ENCODE measurements at places on chromosomes 16 and 17.

DNA sequence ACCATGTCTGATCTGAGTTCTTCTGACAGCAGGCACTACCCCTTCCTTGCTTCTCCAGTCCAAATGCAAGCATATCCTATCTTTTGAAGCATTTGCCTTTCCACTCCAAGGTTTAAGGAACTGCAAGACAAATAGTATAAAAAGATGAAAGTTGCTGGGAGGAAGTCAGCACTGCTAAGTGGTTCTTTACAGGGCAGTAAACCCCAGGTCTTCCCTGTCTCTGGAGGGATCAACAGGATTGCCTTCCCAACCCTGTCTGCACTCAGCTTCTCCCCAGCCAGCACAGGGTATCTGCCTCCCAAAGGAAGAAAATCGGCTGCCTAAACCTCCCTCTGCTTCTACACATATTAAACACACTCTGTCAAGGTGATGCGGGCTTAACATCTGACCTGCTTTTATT, 46.8 kb downstream of the SOX9 start:
- DNase-seq: no peak

- DNase-seq: no peak
Measured at GRCh38 chr16:48507391-48507790, 102.6 kb downstream of the N4BP1 start.

- DNase-seq: no peak
Measured at GRCh38 chr17:7109461-7110322, 4.9 kb downstream of the ASGR2 start.

GRCh38 chr16:68272507-68273209, 8.3 kb downstream of the SLC7A6 start:
- no peak for DNase-seq

DNA sequence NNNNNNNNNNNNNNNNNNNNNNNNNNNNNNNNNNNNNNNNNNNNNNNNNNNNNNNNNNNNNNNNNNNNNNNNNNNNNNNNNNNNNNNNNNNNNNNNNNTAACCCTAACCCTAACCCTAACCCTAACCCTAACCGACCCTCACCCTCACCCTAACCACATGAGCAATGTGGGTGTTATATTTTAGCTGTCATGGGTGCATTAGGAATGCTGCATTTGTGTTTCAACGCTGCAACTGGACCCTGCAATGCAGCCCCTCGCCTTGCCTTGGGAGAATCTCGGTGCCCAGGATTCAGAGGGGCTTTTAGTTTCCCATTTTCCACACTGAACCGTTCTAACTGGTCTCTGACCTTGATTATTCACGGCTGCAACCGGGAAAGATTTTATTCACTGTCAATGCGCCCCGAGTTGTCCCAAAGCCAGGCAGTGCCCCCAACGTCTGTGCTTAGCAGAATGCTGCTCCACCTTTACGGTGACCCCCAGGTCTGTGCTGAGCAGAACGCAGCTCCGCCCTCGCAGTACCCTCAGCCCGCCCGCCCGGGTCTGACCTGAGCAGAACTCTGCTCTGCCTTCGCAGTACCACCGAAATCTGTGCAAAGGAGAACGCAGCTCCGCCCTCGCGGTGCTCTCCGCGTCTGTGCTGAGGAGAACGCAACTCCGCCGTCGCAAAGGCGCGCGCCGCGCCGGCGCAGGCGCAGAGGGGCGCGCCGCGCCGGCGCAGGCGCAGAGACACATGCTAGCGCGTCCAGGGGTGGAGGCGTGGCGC, 43.3 kb downstream of the POLR3K start:
- DNase-seq: peak; percentile 9

DNA sequence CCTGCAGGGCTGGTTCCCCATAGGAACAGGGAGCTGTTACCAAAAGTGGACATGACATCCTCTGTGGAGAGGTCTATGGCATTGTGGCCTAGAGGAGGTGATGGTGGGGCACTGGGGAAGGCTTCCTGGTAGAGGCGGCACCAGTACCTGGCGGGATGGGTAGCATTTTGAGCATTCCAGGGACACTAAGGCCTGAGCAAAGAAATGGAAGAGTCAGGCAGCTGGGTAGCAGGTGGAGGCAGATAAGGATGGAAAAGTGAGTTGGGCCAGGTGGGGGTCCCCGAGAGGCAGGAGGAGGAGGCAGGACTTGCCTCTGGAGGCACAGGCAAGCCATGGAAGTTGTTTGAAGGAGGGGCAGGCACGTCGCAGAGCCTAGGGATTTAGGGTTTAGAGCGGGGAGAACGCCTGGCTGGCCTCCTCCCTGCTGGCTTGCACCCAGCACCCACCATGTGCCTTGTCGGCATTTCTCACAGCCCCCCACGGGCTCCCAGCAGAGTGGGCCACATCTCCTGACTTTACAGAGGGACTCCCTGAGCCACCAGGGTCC, 5.1 kb upstream of the ADCY7 start:
- no peak for DNase-seq

DNA sequence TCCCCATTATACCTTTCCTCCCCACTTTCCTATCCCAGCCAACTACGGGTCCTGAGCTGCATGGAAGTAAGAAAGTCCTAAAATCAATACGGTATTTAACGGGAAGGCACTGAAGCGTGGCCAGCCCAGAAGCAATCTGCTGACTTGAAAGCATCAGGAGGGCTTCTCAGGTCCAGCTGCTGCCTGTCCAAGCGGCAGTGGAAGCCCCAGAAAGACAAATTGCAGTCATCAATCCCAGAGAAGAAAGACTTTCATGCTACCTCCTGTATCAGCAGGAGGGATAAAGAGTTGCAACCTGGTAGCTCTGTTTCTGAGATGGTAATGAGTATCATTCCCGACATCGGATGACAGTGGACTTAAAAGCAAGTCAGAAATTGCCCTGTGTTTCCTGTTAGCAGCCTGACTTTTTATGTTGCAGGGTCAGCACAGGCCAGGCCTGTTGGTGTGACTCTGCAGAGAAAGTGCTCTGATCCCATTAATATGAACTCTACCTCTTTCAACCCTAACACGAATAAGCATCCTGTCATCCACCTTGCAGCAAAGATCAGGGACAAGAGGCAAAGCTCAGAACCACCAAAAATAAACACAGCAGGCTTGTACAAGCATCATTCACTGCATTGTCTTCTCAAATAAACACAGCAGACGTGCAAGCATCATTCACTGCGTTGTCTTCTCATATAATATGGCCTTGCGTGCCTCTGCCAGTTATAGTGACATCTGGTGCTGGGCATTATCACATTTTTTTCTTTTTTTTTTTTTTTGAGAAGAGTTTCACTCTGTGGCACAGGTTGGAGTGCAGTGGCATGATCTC, 358.6 kb upstream of the CDH11 start:
- no peak for DNase-seq

GRCh38 chr17:41724476-41725050, 9.9 kb downstream of the HAP1 start:
- no peak for DNase-seq

DNA sequence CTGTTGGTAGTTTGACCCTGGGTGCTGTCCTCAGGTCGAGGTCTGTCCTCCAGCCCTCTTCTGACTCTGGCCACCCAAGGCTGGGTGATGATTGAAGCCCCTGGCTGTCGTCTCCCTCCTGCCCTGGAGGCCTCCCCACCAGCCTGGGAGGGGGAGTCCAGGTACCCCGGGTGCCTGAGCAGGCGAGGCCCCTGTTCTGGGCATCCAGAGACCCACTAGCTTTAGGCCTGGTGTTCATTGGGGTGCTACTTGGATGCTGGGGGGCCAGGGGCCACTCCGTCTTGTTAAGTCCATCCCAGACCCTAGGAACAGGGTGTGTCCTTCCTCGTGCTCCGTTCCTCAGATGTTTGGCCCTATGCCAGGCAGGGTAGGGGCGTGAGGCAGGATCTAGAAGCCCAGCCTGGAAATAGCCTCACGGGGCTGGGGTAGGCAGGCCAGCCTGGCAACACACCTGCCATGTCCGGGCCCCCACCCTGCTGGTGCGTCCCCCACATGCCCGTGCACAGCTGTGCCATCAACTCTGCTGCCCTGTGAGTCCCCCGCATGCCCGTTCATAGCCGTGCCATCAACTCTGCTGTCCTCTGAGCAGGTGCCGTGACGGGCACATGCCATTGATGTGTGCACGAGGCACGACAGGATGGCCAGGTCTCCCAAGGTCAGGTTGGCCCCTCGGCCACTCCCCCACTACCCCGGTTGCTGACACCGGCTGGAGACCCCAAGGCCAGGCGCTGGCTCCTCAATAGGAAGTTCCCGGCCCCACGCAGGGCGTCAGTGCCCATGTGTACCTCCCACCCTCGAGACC, 36.9 kb downstream of the GINS2 start:
- DNase-seq: no peak

DNA sequence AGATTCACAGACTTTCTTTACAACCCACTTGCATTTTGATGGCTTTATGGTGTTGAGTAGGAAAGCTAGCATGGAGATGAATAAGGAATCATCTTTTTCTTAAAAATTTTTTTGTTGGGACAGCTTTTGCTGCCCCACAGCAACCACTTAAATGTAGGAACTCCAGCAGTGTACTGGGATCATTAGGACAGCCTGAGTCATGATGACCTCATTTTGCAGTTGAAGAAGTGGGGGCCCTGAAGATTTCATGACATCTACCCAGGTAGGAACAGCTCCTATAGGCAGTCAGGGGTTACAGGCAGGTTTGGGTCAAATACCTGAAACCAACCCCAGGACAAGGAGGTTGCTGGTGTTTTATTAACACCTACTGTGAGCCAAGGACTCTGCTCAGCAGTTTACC, 2.1 kb downstream of the METTL22 start:
- DNase-seq: no peak

DNA sequence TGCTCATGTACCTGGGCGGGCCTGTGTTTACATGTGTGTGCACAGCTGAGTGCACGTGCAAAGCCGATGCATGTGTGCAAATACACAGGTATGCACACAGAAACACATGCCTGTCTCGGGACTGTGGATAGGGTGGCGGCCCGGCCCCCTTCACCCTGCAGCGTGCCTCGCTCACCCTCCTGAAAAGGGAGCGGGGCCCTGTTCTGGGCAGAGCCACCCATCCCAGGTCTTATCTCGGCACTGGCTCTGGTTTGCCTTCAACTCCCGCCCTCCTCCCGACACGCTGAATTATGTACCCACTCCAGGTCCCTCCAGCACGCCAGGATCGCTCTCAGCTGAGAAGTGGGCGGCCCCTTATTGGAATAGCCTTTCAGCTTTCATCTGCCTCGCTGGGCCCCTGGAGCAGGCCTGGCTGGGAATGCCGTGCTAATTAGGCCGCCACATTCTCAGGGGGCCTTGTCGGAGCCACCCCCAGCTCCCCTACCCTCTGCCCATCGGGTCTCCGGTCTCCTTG, 77.8 kb downstream of the RTN4RL1 start:
- DNase-seq: no peak

DNA sequence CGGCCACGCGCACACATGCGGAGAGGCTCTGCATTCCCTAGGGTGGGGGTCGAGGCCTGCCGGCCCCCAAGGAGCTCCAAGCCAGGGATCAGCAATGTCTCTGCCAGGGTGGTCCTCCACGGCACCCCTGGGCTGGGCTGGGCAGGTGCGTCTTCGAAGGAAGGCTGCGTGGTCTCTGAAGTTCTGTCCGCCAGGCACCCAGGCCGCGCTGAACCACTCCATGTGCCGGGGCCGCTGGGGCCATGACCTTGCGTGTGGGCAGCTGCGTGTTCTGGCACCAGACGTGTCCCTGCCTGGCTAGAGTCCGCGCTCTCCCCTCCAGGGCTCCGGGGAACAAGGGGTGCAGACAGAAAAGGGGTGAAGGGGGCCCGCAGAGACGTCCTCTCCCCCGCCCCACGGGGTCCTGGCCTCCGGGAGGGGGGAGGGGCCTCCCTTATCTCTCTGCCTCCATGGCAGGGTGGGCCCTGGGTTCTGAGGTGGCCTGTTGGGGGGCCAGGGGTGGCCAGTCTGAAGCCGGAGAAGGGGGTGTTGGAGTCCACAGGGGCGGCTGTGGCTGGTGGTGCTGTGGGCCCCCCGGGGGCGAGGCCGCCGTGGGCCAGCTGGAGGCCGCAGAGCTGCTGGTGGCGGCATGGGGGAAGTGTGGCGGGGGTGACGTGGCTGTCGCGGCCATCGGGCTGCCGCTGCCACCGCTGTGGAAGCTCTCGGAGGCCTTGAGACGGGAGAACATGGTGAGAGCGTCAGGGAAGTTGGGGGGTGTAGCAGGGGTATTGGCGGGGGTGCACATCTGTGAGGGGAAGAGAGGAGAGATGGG, 5.3 kb downstream of the UBALD1 start:
- no peak for DNase-seq

- no peak for DNase-seq
Measured at GRCh38 chr17:4501295-4501949, 2.7 kb downstream of the SPNS2 start.

DNA sequence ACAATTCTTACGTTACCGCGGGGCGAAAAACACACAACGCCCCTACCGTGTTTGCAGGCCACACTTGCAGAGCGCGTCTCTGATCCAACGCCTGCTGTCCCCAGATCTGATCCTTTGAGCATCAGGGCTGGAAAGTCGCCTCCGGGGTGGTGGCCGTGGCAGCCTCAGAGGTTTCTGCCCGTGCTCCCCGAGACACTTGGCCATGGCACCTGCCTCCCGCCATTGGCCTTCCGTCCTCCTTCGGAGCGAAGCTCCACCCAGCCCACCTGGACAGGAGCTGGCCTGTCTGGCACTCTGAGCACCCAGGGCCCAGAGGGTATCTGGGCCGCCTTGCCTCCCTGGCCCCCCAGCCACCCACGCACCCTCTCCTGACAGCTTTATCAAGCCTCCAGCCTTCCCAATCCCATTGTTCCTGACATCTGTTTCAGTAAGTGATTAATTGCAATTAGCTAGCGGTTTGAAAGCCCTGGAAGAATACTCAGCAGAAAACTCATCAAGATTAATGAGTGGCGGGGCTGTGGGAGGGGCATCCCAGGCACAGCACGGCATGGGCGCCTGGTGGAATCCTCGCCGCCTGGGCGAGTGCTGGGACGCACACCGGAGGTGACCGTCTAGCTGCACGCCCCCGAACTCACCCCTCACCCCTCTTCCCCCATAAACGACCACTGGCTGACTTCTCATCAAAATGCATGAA, 181.5 kb upstream of the GSE1 start:
- DNase-seq: no peak

DNA sequence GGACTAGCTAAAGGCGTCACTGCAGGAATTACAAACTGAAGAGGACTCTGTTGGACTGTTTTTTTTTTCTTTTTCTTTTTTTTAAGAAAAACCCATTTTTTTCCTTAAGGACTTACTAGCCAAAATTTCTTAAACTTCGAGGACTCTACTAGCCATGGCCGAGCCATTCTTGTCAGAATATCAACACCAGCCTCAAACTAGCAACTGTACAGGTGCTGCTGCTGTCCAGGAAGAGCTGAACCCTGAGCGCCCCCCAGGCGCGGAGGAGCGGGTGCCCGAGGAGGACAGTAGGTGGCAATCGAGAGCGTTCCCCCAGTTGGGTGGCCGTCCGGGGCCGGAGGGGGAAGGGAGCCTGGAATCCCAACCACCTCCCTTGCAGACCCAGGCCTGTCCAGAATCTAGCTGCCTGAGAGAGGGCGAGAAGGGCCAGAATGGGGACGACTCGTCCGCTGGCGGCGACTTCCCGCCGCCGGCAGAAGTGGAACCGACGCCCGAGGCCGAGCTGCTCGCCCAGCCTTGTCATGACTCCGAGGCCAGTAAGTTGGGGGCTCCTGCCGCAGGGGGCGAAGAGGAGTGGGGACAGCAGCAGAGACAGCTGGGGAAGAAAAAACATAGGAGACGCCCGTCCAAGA, 878 bp downstream of the HEXIM1 start:
- DNase-seq: peak; percentile 94

GRCh38 chr16:12723681-12724080, 80.0 kb downstream of the CPPED1 start:
- no peak for DNase-seq

GRCh38 chr17:37546302-37546701, 56.6 kb downstream of the DUSP14 start:
- no peak for DNase-seq
